ENCODE measurements at places on chromosomes 16 and 17.
A peak's percentile ranks its signal among the peaks of the same experiment; 100 is the strongest.

DNA sequence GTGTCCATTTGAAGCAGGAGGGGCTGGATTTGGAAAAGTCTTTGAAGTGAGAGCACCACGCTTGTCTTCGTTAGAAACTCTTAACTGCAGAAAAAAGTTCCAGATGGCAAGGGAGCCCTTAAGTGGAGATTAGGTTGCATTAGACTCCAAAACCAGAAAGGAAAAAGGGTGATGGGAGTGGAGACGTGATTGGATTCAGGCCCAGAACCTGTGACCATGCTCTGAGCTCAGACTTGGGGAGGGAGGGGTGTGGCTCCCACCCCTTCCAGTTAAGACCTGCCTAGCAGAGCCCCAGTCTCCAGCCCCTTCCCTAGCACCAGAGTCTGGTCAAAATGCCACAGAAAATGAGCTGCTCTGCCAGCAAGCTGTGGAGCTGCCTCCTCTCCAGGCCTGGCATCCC is 6.4 kb upstream of the LGALS9 start:
- no peak for DNase-seq

- DNase-seq, result no peak
Observed at GRCh38 chr17:77440560-77440981, 299.8 kb downstream of the SEC14L1 start.

DNA sequence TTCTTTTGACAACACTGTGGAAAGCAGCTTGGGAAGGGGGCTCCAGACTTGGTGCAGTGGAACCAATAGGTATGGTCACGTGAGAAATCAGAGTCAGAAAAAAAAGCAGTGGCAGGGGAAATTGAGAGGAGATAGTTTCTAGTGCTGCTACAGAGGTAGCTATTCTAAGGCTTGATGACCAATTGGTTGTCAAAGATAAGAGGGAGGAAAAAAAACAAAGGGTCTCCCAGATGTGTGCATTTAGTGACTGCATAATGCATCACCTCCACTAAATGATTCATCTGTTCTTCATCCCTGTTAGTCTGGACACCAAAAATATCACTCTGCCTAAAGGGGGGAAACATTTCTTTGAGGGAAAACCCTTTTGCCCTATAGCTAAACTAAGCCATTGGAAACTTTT is 56.5 kb downstream of the PIGL start:
- DNase-seq, result no peak

GRCh38 chr17:62998665-62999393 is 32.8 kb downstream of the TANC2 start:
- no peak for DNase-seq

- DNase-seq, result no peak
Observed at GRCh38 chr16:84209989-84210388, 19.0 kb downstream of the ADAD2 start.

DNA sequence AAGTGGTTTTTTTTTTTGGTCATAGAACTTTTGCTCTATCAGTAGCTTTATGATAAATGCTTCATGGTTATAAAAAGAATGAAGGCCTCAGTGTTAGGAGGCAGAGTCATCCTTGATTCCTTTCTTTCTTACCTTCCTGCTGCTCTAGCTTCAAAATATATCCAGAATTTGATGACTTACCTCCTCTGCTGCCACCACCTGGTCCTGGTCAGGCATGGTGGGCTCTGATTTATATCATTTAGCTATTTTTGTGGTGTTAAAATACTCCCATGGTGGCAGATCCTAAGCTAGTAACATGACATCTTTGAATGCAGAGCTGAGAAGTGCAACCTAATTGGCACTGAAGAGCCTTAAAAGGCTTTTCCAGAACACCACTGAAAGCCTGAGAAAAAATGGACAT is 508.8 kb upstream of the CDH8 start:
- DNase-seq, result no peak

GRCh38 chr17:17730250-17730935 is 49.1 kb downstream of the RAI1 start:
- DNase-seq, result no peak

GRCh38 chr17:80970044-80970761 is 21.4 kb upstream of the CHMP6 start:
- no peak for DNase-seq

DNA sequence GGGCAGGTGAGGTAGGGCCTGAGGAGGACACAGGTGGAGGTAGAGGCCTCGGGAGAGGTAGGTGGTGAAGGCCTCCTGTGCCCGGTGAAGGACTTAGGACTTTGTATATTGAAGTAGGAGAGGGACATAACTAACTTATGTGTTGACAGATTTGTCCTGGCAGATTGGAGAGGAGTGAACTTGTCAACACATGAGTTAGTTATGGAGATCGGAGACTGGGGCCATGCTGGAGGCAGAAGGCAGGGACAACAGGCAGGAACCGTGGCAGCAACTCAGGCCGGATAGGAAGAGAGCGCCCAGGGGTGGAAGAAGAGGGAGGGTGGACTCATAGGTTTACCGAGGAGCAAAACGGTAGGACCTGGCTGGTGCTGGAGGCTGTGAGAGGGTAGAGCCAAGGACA is 18.4 kb downstream of the GLP2R start:
- DNase-seq, result no peak

GRCh38 chr16:71923941-71924690 is 28.8 kb downstream of the IST1 start:
- no peak for DNase-seq

DNA sequence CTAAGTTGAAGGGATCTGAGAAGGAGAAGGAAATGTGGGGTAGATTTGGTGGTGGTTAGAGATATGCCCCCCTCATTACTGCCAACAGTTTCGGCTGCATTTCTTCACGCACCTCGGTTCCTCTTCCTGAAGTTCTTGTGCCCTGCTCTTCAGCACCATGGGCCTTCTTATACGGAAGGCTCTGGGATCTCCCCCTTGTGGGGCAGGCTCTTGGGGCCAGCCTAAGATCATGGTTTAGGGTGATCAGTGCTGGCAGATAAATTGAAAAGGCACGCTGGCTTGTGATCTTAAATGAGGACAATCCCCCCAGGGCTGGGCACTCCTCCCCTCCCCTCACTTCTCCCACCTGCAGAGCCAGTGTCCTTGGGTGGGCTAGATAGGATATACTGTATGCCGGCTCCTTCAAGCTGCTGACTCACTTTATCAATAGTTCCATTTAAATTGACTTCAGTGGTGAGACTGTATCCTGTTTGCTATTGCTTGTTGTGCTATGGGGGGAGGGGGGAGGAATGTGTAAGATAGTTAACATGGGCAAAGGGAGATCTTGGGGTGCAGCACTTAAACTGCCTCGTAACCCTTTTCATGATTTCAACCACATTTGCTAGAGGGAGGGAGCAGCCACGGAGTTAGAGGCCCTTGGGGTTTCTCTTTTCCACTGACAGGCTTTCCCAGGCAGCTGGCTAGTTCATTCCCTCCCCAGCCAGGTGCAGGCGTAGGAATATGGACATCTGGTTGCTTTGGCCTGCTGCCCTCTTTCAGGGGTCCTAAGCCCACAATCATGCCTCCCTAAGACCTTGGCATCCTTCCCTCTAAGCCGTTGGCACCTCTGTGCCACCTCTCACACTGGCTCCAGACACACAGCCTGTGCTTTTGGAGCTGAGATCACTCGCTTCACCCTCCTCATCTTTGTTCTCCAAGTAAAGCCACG is 28.3 kb downstream of the STH start:
- DNase-seq, result no peak

DNA sequence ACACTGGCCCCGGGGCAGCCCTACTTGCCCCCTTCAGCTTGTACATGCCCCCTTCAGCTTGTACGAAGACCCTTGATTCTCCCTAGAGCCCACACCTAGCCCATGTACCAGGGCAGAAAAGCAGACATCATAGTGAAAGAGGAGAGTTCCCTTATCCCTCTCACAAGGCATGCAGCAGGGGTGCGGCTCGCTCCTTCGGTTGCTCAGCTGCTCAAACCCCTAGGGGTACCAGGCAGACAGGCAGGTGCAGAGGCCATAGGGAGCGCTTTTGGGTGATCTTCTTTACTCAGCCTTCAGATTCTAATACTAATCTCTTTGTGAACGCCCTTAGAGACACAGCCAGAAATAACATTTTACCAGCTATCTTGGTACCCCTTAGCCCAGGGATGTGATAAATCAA is 286.3 kb downstream of the NPIPA8 start:
- no peak for DNase-seq

DNA sequence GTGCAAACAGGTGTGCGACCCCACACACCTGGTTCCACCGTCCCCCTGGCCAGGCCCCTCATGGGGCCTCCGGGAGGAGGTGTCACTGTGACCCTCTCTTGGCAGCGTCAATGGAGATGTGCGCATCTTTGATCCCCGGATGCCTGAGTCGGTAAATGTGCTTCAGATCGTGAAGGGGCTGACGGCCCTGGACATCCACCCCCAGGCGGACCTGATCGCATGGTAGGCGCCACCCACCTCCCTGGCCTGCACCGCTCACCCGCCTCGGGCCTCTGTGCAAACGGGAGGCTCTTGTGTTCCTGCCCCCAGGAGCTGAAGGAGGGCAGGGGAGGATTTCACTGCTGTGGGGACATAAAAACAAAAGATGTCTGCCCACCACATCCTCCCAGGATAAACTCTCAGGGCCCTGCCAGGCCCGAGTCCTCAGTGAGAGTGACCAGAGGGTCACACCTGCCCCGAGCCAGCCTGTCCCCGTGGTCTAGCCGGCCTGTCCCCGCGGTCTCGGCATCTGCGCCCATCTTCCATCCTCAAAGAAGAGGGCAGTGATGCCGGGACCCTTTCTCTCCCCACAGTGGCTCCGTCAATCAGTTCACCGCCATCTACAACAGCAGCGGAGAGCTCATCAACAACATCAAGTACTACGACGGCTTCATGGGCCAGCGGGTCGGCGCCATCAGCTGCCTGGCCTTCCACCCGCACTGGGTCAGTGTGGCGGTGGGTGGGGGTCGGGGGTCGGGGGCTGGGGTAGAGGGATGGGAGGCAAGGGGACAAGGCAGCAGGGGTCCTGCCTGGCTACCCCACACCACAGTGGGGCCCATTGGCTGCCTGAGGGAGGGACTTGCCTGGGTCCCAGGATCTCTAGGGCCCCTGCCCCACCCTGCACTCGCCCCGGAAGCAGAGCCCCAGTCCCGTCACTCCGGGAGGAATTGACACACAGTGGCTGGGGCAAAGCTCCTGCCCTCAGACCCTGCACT is 29.0 kb upstream of the CHMP6 start:
- no peak for DNase-seq

DNA sequence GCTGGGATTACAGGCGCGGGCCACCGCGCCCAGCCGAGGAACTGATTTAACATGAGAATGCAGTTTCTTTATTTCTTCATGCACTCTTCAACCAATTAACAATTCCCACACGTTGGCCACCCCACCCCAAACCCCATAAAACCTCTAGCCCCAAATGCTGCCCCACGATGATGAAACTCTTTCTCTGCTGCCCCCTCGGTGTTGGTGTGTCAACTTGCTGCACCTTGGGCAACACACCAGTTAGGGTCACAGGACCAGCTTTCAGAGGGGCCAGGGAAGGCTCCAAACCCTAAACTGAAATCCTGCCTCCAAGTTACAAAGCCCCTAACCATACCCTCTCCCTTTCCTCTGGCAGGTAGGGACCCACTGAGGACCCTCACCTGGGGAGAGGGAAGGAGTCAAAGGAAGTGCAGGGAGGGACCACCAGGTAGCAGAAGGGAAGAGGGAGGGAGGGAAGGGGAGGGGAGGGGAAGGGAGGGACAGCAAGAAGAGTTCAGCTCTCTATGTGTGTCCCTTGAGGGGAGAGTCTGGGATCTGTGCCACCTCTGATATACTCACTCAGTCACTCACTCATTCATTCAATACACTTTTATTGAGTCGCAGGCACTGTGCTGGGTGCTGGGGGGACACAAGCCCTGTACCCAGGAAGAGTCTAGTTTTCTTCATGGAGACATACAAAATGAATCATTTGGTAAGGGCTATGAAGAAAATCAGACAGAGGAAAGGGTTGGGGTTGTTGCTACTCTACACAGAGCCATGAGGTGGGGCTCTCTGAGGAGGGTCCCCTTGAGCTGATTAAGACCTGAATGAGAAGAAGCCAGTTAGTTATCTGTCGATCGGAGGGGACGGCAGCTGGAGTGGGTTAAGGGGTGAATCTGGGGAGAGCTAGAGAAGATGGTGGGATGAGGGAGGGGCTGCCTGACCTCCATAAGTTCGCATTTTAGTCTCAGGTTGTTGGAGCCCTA is 3.9 kb downstream of the PLXDC1 start:
- no peak for DNase-seq

GRCh38 chr17:78759203-78759968 is 22.7 kb downstream of the CYTH1 start:
- DNase-seq, result no peak

GRCh38 chr17:67025216-67025792 is 19.1 kb upstream of the CACNG1 start:
- DNase-seq, result no peak

DNA sequence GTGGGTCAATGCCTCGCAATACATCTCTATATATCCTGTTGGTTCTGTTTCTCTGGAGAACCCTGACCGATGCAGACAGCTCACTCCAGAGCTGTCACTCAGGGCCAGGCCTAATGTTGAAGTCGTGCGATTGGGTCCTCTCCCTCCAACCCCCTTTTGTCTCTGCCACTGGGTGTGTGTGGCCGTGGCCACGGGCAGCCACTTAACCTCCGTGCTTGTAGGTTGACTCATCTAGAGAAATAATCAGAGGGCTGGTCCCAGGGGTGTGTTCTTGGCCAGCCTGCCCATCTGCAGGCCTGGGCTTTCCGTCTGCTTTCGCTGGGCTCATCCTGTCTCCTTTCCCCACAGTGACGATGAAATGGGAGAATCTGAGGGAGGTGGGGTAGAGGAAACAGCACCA is 7.4 kb downstream of the ADAD2 start:
- peak; percentile 40 for DNase-seq

GRCh38 chr16:73390491-73390890 is 342.6 kb upstream of the ZFHX3 start:
- DNase-seq, result no peak

- DNase-seq, result no peak
Observed at GRCh38 chr16:65537336-65537735, 415.5 kb upstream of the CDH11 start.

DNA sequence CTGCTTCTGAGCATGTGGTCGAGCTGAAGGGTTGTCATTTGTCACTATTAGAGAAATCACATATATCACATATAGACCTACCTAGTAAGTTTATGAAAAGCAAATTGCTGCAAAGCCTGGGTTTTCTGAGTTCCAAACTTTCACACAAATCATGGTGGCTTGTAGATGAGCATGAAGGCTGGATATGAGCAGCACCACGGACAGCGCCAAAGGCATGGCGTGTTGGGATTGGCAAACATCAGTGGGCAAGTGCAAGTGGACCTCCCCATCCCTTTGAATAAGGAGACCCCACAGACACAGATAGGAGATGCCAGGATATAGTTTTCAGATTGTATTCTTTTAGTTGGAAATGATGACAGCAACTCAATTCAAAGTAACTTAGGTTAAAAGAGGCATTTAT is 77.6 kb upstream of the CACNG3 start:
- DNase-seq, result no peak

DNA sequence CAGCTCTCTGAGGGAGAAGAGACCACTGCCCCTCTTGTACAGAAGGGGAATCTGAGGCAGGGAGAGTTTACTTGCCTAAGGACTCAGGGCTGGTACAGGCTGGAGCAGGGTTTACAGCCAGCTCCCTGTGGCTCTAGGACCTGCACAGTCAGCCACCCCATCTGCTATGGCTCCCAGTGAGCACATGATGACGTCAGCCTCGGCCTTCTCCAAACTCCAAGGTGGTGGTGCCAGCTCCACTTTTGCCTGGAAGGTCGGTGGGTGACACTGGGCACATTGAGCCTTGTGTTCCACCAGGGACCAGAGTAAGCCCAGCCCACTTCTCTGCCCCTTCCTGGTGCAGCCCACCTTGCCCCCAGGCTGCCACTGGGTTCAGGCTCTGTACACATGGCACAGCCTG is 202.2 kb downstream of the ENGASE start:
- no peak for DNase-seq

- no peak for DNase-seq
Observed at GRCh38 chr17:17811381-17812210, 25.2 kb downstream of the SREBF1 start.

- DNase-seq, result no peak
Observed at GRCh38 chr17:72733619-72734282, 358.7 kb downstream of the SLC39A11 start.

All from T1000 (cell line).